ENCODE measurements at places on chromosomes 3 and 15. TPM values are rescaled to one million over a fixed set of nuclear protein-coding genes. Genes with fewer than 3 reads are reported as not detected.
A peak's percentile ranks its signal among the peaks of the same experiment; 100 is the strongest.

GRCh38 chr3:193656445-193656844 lies 63.4 kb downstream of the OPA1 start:
- H3K36me3 ChIP-seq: peaks cover 38% of the 10 kb centered on the region
- no peaks in the 10 kb centered on the region for H3K27me3 ChIP-seq
- DNase-seq: no peak
- peaks cover 37% of the 10 kb centered on the region for H3K4me1 ChIP-seq
- peak overlapping the region; percentile 20 for H3K27ac ChIP-seq

SKOR1 gene
- total RNA-seq: 0.11 TPM

SCN5A gene
- total RNA-seq: 11.8 TPM

SI gene
- not detected for total RNA-seq

CYP1A1 gene
- 0.23 TPM for total RNA-seq

DNA sequence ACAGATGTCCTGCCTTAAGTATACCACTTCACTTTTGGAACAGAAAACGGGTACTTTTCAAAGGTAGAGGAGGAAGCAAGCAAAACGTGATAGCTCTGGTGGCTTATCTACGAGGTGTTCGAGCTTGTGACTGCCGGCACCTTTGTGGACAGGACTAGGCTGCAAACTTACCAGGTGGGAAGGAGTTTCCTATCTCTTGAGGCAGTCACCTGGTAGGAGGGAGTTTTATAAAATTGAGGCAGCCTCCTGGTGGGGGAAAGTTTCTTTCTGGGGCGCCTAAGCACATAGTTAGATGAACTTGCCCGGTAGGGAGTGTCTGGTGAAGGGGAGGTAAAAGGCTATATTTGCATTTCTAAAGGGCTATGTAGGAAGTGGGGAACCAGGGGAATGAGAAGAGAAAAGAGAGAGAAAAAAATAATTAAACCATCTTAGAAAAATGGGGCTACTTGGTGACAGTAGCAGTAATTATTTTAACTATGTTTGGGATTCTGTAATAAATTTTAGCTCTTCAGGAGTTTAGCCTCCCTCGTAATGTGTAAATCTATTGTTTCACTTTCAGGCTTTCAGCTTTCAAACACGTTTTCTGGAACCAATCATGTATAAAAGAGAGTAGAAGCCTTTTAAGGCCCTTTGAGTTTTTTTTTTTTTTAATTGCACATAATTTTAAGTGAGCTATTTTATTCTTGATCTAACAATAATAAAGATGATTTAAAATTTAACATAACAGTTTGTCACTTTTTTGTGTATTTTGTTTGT lies 131.0 kb downstream of the IL5RA start:
- peaks cover 3% of the 10 kb centered on the region for H3K27me3 ChIP-seq
- H3K4me1 ChIP-seq: peaks cover 28% of the 10 kb centered on the region
- H3K4me3 ChIP-seq: peak overlapping the region; percentile 43
- no peak for DNase-seq
- H3K27ac ChIP-seq: no peak overlapping the region
- peaks cover 35% of the 10 kb centered on the region for H3K36me3 ChIP-seq

GRCh38 chr3:133426721-133427120 lies 26.9 kb downstream of the BFSP2 start:
- no peak overlapping the region for H3K4me3 ChIP-seq
- H3K27ac ChIP-seq: no peak overlapping the region
- DNase-seq: no peak
- H3K36me3 ChIP-seq: no peaks in the 10 kb centered on the region

GRCh38 chr15:34821831-34822230 lies 26.5 kb upstream of the ACTC1 start:
- H3K4me1 ChIP-seq: no peaks in the 10 kb centered on the region
- no peaks in the 10 kb centered on the region for H3K27me3 ChIP-seq
- H3K36me3 ChIP-seq: no peaks in the 10 kb centered on the region
- no peak for DNase-seq

NAA50 gene
- 170 TPM for total RNA-seq

GRCh38 chr3:138960417-138960852 lies 13.4 kb downstream of the FOXL2NB start:
- H3K4me3 ChIP-seq: peak overlapping the region; percentile 34
- H3K36me3 ChIP-seq: peaks cover 9% of the 10 kb centered on the region
- no peak overlapping the region for H3K27ac ChIP-seq
- H3K4me1 ChIP-seq: peaks cover 3% of the 10 kb centered on the region
- peaks cover 43% of the 10 kb centered on the region for H3K27me3 ChIP-seq

CHRM5 gene
- total RNA-seq: not detected

DNA sequence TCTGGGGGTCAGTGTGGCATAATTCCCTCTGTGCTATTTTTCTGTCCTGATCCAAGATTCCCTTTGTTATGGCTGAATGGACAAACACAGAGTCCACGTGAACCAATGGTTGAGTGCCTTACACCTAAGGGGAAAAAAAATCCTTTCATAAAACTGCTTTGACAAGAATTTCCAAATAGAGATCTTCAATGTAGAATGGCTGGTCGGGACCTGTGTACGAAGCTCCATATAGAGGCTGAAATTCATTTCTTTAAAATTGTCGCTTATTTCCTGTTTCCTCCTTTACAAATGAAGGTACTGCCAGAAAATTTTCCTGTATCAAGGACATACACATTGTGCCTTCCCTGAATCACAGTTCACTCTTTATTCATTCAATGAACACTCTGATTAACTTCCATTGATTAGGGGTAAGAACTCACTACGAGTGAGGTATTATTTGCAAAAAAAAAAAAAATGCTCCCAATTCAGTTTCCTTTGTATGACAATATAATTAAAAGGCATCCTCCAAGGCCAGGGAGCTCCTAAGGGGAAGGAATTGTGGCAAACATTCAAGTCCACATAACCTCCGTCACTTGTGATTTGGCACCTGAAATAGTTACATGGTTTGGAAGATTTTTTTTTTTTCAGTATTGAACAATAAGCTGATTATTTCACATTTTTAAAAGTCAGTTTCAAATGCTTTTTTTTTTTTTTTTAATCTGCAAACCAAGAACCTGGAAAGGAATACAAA lies 293.8 kb downstream of the MEX3B start:
- H3K27ac ChIP-seq: no peak overlapping the region
- H3K27me3 ChIP-seq: no peaks in the 10 kb centered on the region
- no peaks in the 10 kb centered on the region for H3K36me3 ChIP-seq
- H3K4me1 ChIP-seq: peaks cover 49% of the 10 kb centered on the region
- no peak overlapping the region for H3K4me3 ChIP-seq
- DNase-seq: no peak

DNA sequence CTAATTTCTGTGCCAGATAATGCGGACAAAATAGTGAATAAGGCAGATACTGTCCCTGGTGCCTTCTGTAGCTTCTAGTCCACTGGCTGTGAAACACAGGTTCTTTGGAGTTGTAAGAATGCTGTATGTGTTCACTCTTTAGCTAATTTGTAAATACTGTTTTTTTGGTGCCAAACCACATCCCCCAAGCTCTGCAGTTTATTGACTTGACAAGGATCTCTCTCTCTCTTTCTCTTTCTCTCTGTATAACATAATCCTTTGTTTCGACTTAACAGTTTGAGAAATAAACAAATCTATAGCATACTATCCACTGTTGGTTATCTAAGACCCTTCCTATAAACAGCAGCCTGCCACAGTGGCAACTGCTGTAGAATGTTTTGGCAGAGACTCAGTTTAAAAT lies 7.6 kb downstream of the SMAD3 start:
- H3K4me1 ChIP-seq: peaks cover 75% of the 10 kb centered on the region
- peak overlapping the region; percentile 75 for H3K27ac ChIP-seq
- no peak overlapping the region for H3K4me3 ChIP-seq
- peaks cover 1% of the 10 kb centered on the region for H3K27me3 ChIP-seq
- DNase-seq: no peak

DNA sequence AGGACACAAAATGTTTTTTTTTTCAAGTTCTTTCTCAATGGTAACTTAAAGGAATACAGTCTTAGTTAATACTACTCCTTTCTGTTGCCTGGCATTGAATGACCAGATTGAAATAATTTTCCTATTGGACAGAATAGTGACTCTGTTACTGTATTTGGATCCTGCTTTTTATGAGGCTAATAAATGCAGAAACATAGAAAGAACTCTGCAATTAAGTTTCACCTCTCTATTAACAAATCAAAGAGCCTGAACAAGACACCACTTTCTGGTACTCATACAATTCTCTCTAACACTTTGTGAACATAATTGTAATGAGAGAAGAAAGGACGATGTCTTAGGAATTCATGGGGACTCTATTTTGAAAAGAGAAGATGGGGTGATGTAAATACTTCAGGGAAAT lies 308.4 kb upstream of the ROBO2 start:
- H3K4me3 ChIP-seq: no peak overlapping the region
- peaks cover 8% of the 10 kb centered on the region for H3K4me1 ChIP-seq
- no peak for DNase-seq
- no peaks in the 10 kb centered on the region for H3K27me3 ChIP-seq
- H3K36me3 ChIP-seq: peaks cover 6% of the 10 kb centered on the region
- no peak overlapping the region for H3K27ac ChIP-seq

GCSAM gene
- total RNA-seq: not detected

DNA sequence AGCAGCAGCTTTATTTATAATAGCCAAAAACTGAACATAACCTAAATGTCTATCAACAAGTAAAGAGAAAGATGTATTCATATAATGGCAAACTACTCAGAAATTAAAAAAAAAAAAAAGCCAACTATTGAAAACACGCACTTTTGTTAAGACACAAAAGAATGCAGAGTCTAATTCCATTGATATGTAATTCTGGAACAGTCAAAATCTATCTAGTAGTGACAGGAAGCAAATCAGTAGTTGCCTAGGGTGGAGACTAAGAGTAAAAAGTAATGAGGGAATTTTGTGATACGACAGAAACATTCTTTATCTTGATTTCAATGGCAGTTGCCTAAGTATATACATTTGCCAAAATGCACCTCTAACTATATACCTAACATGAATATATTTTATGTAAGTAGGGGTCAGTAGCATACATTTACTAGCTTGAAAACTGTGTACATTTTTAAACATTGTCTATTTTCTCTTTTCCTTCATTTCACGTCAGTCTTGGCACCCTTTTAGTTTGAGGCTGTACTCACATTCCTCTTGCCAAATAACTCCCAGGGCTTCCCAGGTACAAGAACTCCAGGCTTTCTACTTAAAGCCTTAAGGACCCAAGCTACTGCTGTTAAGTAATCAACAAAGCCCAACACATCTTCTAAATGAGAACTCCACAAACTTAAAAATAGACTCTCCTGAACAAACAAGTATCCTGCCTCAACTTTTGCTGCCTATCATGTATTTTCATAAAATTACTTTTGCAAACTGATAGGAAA lies 54.7 kb downstream of the ADAM10 start:
- DNase-seq: no peak
- H3K27ac ChIP-seq: 0 out of 2 replicates have a peak overlapping the region, but pooled peaks have one; percentile 39
- peaks cover 26% of the 10 kb centered on the region for H3K36me3 ChIP-seq
- peaks cover 33% of the 10 kb centered on the region for H3K4me1 ChIP-seq
- no peaks in the 10 kb centered on the region for H3K27me3 ChIP-seq

DNA sequence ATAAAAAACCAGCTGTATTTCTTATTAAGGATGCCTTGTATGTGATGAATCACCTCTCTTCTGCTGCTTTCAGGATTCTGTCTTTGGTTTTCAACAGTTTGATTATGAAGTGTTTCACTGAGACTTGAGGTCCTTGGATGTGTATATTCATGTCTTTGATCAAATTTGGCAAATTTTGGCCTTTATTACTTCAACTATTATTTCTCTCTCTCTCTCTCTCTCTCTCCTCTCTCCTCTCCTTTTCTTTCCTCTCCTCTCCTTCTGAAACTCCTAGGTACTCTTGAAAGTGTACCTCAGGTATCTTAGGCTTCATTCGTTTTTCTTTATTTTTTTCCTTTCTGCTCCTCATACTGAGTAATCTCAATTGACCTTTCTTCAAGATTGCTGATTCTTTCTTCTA lies 43.3 kb downstream of the LSM3 start:
- peaks cover 11% of the 10 kb centered on the region for H3K36me3 ChIP-seq
- no peak overlapping the region for H3K27ac ChIP-seq
- DNase-seq: no peak
- peaks cover 7% of the 10 kb centered on the region for H3K27me3 ChIP-seq
- no peak overlapping the region for H3K4me3 ChIP-seq

RARRES1 gene
- 0.16 TPM for total RNA-seq

GRCh38 chr3:59737241-59737640 lies 687.4 kb upstream of the CFAP20DC start:
- H3K27me3 ChIP-seq: peaks cover 2% of the 10 kb centered on the region
- no peak overlapping the region for H3K4me3 ChIP-seq
- no peak overlapping the region for H3K27ac ChIP-seq
- DNase-seq: no peak

DNA sequence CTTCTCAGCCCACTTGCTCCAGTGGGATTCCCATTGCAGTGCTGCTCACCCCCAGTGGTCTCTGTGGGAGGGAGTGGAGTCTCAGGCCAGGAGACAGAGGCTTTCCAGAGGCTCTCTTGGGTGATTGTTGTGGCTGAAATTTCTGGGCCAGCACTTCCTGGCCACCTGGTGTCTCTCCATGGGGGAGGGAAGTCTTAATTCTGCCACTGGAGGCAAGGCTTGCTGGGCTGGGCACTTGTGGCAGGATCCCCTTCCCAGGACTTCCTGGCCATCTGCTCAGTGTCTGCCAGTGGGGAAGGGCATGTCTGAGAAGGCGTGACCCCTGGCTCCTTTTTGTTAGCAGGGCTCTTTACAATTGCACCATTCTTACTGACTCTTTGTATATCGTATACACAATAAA lies 351.8 kb downstream of the GABRB3 start:
- no peak for DNase-seq
- H3K4me1 ChIP-seq: peaks cover 12% of the 10 kb centered on the region
- H3K27me3 ChIP-seq: no peaks in the 10 kb centered on the region
- no peak overlapping the region for H3K27ac ChIP-seq
- no peak overlapping the region for H3K4me3 ChIP-seq
- peaks cover 8% of the 10 kb centered on the region for H3K36me3 ChIP-seq

- H3K4me3 ChIP-seq: no peak overlapping the region
- peaks cover 46% of the 10 kb centered on the region for H3K4me1 ChIP-seq
- H3K36me3 ChIP-seq: peaks cover 6% of the 10 kb centered on the region
- H3K27me3 ChIP-seq: no peaks in the 10 kb centered on the region
These were observed 52.7 kb upstream of the SPTSSB start for GRCh38 chr3:161423911-161424522.

All from WTC11 (cell line).